Adipocyte (in vitro differentiated cells): ENCODE measurements at places on chromosomes 12 and 14.

- DNase-seq, result peak; percentile 14
These were observed 51.2 kb upstream of the RTRAF start for GRCh38 chr14:51938137-51938536.

DNA sequence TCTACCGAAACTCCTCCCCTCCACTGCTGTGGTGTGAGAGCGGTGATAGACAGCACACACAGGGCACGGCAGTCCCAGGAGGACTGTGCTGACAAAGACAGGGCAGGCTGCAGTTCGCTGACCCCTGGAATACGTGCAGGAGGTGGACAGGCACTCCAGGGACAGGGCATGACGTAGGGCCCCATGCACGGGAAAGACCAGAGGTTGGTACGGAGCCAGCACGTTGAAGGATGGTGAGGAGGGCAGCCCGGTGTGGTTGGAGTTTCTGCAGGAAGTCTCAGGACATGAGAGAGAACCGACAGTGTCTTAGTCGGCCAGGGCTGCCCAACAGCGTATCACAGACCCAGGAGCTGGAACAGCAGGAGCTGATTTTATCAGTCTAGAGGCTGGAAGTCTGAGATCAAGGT lies 254.2 kb upstream of the FKBP4 start:
- no peak for DNase-seq

DNA sequence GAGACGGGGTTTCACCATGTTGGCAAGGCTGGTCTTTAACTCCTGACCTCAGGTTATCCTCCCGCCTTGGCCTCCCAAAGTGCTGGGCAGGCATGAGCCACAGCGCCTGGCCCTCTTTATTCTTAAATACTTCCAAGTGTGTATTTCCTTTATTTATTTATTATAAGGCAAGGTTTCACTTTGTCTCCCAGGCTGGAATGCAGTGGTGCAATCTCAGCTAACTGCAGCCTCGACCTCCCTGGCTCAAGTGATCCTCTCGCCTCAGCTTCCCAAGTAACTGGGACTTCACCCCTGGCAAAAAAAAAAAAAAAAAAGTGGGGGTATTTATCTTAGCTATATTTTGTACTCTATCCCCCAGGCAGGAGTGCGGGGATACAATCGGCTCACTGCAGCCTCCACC lies 6.8 kb downstream of the FAM216A start:
- DNase-seq, result peak; percentile 21

DNA sequence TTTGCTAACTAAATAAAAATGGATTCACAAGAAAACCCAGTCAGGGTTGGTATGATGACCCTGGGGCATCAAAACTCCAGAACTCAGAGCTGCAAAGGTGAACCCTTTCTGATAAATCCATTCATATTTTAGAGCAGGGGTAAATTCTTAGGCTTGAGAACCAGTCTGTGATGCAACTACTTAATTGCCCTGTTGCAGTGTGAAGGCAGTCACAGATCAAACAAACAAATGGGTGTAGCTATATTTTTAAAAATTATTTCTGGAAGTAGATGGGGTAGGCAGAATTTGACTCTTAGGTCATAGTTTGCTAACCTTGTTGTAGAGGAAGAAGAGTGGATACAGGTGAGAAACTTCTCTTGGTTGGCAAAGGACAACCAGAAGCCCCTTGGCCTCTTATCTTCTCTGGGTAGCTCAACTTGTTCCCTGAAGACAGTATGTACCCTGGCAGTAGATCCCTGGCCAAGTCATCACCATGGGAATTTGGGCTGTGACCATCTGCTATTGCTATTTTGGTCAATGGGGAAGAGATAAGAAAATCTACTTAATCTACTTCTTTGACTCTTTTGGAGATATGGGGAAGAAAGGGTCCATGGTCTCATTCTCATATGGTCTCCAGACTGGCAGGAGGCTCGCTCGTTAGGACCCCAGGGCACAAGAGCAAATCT lies 216.1 kb downstream of the PPM1H start:
- DNase-seq, result no peak

DNA sequence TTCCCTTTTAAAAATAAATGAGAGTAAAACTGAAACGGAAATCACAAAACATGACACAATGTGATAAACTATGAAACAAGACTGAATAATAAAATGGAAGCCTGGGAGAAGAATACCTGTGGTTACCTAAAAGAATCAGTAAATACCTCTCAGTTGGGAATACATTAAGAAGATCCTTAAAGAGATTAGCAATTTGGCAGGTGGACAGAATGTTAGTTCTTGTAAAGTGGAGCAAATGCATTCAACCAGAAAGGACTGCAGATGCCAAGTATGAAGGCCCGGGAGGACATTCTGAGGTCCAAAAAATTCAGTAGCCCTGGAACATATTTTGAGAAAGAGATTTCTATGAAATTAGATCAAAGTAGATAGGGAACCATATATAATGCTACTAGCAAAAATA lies 861.3 kb upstream of the SEL1L start:
- DNase-seq, result no peak

DNA sequence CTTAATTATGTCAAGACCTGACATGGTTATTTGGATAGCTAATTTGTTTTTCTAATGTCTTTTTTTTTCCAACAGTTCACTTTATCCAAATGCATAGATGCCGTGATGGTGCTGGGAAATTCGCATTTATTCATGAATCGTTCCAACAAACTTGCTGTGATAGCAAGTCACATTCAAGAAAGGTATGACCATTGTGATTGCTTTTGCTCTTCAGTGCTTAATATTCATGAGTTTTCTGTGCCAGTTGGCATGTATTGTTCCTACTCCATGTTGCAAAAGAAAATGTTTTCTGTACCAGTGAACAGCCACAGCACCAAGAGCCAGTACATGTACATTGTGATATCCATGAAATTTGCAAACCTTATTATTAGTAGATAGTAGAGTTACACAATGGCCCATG lies 11.8 kb downstream of the GTF2H3 start:
- DNase-seq, result no peak

GRCh38 chr14:101129521-101130167 lies 226.1 kb upstream of the RTL1 start:
- no peak for DNase-seq

DNA sequence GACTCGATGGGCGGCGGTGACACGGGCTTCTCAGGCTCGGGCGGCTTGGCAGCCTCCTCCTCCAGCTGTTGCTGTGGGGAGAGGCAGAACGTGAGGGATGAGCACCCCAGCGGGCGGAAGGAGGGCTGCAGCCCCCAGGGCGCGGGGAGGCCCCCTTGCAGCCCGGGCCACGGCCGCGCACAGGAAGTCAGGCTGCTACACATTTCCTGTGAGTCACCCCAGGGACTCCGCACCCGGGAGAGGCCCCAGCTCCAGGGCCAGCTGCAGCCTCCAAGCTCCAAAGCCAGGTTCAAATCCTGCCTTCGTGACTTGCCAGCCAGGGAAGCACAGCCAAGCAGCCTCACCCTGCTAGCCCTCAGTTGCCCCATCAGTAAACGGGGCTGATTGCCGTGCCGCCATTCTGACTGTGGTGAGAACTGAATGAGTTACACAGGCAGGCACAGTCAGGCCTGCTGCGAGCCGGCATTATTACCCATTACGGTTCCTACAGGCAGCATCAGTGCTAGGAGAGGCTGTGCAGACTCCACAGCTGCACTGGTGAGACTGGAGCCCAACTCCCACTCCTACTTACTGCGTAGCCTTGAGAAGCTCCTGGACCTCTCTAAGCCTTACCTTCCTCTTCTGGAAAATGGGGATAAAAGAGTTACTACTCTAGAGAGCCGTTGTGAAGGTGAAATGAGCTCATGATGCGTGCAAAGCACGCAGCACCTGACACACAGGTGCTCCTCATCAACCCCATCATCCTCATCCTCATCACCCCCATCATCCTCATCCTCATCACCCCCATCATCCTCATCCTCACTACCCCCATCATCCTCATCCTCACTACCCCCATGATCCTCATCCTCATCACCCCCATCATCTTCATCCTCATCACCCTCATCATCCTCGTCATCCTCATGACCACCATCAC lies 100.9 kb downstream of the NCOR2 start:
- no peak for DNase-seq

- peak; percentile 58 for DNase-seq
These were observed 115.2 kb upstream of the RAP1B start for GRCh38 chr12:68495336-68496070.

DNA sequence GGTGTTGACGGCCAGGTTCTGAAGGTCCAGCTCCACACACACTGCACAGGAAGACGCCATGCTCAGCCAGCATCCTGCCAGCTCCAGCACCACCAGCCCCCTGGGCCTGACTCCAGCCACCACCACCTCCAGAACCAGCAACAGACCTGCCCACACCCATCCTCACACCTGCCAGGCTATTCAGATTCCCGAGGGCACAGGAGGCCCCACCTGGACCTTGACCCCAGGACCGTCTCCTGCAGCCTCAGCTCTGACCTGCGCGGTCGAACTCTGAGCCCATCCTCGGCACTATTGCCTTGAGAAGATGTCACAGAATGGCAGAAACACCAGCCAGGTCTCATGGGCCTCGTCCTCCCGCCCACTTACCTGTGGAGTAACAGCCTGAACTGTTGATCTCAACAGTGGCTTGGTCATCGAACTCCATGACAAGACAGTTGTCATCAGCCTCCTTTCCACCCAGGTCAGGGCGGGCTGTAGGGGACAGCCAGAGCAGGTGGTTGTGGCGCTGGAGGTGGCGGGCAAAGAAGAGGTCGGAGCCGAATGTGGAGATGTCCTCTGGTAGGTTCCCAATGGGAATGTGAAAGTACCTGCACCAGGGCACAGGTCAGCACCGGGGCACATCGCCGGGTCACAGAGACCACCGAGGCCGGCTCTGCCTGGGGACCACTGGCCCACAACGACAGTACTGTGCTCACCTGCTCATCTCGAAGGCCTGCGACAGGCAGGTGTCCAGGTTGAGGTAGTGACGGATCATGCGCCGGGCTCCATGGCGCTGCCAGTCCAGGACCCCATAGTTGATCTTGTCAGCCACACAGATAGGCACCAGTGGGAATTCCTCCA lies 23.5 kb downstream of the P2RX2 start:
- no peak for DNase-seq

DNA sequence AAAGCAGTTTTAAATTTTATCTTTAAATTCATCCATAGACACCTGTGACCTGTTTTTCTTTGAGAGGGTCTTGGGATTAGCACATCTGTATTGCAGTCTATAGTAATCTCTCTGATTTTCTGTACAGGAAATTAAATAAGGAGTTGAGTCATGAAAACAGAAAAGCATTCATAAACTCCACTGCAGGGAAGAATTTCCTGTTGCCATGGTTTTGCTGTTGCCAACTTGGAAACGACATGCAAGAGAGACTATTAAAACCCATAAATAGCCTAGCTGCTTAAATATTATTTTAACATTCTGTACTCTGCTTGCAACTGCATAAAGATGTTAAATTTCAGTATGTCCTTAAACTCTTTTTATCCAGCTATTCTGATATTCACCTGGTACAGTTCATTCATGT lies 281.0 kb upstream of the RGS6 start:
- DNase-seq, result peak; percentile 86

DNA sequence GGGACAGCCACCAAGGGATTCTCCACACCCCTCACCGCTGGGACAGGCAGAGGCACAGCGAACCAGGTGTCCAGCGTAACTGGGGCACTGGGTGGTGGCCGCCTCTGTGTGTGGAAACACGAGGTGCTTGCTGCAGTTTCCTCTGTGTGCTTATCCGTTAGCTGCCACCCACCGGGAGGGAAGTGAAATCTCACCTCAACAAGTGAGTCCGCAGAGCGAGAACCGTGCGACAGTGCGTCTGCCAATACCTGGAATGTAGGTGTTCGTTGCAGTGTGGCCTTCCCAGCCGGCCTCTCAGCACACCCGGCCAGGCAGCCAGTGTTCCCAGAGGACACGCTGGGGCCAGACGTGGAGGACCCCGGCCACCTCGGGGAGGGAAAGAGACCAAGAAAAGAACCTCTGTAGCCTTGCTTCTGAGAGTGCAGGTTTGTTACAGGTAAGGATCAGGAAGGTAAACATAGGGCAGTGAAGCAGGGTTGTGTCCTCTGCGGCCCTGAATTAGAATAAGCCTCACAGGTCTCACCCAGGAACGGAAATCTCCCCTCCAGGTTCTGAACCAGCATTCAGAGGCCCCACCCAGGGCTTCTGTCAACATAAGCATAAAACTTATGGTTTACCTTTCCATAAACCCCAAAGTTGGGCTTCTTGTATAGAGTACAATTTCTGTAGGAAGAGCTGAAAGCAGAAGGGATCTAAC lies 1.5 kb downstream of the BCL2L14 start:
- no peak for DNase-seq

DNA sequence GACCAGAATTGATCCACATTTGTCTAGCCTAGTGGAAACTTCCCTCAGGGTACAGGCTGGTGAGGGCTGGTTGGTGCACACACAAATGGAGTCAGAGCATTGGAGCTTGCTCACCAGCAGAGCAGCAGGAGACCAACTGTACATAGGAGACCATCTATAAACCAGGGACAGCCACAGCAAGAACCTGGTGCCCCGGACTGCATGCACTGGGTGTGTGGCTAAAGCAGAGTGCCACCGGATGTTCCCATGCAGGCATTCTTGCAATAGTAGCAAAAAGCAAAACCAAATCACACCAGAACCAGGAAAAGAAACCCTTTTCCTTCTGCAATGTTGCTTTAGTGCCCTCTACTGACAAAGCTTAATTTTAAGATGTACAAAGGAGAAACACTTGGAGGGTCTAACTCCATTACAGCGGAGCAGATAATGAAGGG lies 136.4 kb downstream of the MDGA2 start:
- peak; percentile 1 for DNase-seq

DNA sequence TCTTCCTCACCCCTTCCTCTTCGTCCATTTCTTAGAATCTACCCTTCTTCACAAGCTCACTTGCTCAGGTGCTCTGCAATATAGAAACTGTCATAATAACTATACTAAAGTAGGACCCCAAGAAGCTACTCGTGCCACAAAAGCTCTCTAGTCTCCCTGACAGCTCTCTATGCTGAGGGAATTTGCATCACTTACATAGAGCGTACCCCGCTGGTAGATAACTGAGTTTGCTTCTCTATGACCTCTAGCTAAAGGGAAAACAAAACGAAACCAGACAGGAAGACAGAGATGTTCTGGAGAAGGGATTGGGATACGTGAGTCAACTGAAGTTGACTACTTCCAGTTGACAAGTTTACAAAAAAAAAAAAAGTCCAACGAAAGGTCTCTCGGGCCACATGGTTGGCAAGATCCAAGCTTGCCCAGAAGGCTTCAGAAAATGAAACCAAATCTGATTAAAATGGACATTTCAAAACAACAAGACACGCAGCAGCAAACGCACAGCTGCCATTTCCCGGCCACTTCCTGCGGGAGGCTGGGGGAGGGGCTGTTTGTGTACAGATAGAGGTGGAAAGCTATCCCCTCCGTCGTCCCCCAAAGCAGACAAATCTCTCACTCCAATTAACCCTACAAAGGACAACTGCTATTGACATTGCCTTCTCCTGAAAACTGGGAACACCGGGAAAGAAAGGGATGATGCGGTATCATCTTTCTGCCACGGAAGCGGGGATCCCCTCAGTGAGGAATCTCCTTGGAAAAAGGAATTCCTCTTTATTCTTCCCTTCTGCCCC lies 1.3 kb downstream of the BAZ2A start:
- DNase-seq, result peak; percentile 89
